ENCODE measurements at places on chromosomes 5 and 9.
A peak's percentile ranks its signal among the peaks of the same experiment; 100 is the strongest.

GRCh38 chr5:1511651-1512540, 11.9 kb downstream of the LPCAT1 start:
- peak; percentile 18 for DNase-seq

DNA sequence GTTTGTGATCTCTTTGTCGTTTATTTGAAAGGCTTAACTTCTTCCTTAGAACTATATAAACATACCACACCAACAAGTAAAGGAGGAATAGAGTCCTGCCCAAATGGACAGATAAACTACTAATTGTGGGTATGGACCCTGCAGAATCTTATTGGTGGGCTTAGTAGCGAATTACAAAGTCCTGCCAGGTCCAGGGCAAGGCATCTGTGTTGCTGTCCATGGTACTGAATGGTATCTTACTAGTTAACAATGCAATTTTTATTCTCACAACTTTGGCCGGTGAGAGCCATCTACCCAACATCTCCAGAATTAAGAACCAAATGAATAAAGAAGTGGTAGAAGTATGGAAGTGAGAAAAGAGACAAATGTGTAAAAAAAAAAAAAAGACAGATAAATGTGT, 1782.4 kb upstream of the WWC1 start:
- DNase-seq: no peak

DNA sequence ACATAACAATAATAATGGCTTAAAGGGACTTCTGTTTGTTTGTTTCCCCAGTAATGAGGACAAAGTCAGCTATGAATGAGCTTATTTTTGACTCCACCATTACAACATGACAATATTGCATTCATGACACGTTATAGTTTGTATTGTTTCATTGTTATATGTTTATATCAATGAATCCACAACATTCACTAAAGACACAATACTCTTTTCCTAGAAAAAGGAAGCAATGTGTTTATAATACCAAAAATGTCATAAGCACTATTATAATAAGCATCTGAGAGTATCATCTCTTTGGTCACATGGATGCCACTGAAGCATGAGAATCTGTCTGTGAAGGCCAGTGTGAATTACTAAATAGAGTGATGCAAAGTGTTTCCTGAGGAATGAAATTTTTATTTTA, 1026.9 kb upstream of the C9orf72 start:
- DNase-seq: no peak

GRCh38 chr9:99833735-99834134, 12.1 kb downstream of the NR4A3 start:
- no peak for DNase-seq

DNA sequence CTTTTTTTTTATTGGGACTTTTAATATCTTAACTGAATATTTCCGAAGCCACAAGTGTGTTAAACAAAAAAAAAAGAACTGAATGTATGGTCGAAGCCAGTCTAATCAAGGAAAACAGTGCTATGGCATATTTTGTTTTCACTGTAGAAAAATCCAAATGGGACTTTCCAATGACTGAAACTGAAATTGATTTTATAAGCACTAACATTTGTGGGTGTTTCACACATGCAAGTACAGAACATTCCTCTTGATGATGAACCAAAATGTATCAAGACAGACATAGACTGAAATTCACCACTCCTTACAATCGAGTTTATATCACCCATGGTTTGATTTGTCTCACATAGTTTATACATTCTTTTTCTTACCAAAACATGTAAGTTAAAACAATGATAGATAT, 1026.8 kb downstream of the CDH18 start:
- no peak for DNase-seq

DNA sequence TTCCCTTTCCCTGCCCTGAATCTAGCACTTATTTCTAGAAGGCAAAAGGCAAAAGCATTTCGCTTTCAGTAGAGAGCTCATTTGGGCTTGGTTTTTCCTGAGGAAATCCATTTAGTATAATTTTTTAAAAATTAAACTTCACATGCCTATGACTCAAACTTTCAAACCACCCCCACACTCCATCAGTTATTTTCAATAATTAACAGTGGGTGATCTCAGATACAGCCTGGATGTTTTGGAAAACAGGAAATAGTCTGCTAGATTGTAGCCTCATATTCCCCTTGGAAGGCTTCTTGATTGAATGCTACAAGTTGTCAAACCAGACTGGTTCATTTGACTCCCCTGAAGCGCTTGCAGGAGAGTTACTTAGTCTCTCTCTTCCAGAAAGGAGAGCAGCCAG, 40.6 kb downstream of the SEMA5A start:
- DNase-seq: no peak

GRCh38 chr5:156393980-156394379, 67.0 kb downstream of the SGCD start:
- DNase-seq: no peak

DNA sequence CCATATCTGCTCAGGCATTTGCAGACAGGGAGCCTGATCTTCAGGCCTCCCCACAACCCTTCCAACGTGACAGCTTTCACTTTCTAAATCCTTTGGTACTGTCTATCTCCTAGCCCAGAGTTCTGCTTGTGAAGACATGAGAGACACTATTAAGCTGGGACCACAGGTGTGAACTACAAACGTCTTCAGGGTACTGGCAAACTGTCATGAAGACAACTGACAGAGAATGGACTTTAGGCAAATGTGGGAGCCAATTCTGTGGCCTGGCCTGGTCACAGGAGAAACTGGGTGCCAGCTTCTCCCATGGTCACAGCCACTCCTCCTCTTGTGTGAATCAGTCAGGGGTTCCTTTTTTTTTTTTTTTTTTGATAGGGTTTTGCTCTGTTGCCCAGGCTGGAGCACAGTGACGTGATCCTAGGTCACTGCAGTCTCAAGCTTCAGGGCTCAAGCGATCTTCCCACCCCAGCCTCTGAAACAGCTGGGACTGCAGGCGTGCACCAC, 10.4 kb downstream of the TRIM14 start:
- DNase-seq: no peak

DNA sequence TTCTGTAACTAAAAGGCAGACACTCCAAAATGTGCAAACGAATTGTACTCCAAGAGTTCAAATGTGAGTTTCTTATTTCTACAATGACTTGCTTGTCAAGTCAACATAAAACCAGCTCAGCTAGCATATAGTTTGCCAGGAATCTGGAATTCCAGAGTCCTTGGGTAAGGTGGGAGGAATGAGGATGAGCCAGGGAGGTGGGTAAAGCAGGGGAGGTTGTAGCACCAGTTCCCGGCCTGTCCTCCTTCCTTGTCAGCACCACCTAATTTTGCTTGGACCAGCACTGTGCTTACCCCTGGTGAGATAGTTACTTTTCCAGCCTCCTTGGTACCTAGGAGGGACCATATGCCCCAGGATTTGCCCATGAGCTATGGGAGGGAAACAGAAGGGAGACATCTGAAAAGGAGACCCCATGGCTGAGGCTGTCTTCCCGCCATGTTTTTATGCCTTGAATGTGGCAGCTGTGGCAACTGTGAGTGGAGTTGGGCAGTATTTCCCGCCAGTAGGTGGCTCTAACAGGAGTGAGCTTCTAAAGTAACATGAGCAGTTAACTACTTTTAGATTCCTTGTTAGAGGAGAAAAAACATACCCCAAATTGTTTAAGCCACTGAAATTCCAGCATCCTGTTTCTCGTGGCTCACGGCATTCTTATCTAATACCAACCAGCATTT, 302.5 kb downstream of the TENT4A start:
- DNase-seq: no peak

GRCh38 chr5:54325610-54326311, 15.4 kb upstream of the ARL15 start:
- no peak for DNase-seq

GRCh38 chr9:33043671-33044070, 18.6 kb downstream of the DNAJA1 start:
- no peak for DNase-seq

GRCh38 chr5:78735834-78736463, 87.4 kb upstream of the LHFPL2 start:
- no peak for DNase-seq

GRCh38 chr5:38341641-38342040, 83.3 kb downstream of the EGFLAM start:
- DNase-seq: no peak

- DNase-seq: no peak
These were observed at the start of gene HTR1A for GRCh38 chr5:63962279-63962678. Gene HTR1A (minus strand): TSS chr5:63962445. CDS start chr5:63961719, 726 bp downstream.

- DNase-seq: no peak
These were observed 502.5 kb upstream of the ARRDC3 start for GRCh38 chr5:91885291-91886265.

DNA sequence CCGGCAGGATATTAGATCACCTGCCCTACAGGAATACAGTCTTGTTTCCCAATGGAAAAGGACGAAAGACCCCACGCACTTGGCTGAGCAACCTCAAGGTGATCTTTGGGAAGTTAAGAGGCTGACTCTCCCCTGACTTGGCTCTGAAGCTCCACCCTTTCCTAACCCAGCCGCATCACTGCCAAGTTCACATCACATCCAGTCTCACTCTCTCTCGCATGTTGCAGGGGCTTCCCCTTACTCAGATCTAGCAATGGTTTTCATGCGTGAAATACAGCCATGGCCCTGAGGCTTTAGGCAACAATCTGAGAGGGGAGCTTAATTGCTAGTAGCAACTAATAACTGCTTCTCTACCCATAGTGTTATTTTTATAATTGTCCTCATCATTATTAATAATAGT, 211.6 kb downstream of the DOCK8 start:
- no peak for DNase-seq

DNA sequence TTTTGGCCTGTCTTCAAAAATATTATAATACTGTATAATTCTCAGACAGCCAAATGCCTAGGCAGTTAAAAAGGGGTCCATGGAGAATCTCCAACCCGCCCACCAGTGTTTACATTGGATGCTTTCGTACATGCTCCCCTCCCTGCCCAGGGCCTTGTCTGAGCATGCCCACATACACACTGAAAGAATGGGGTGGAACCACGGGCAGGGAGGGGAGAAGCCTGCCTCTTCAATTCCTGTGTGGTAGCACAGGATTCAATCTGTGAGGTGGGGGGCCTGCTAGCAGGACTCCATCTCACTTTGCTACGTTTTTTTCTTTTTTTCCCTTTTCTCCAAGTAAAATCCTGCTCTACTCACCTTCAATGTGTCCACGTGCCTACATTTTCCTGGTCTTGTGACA, 314.7 kb upstream of the GRAMD2B start:
- DNase-seq: no peak

GRCh38 chr9:38146844-38147243, 77.8 kb upstream of the SHB start:
- DNase-seq: no peak

GRCh38 chr9:134943836-134944235, 26.1 kb upstream of the FCN1 start:
- no peak for DNase-seq
